ENCODE measurements at places on chromosomes 6 and 20. TPM values are rescaled to one million over a fixed set of nuclear protein-coding genes. Genes with fewer than 3 reads are reported as not detected.

Gene FABP7
- not detected for polyA plus RNA-seq

Gene GSTA3
- polyA plus RNA-seq = not detected

DNA sequence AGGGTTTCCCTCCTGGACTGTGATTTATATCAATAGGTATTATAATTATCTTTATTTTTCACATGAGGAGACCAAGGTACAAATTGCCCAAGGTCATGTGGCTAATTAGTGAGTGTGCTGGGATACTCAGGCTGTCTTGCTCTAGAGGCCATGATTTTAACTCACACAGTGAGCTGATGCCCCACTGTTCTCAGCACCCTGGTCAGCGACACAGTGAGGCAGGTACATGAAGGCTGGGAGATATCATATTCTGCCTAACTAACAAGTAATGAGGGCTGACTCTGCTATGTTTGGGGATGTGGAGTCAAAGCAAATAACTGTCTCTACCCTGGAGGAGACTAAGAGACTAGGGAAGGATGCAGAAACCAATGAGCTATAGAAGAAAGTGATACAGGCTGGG, 501.1 kb downstream of the PTPRT start:
- DNase-seq = no peak

- DNase-seq = no peak
These were observed 48.3 kb downstream of the PRND start for GRCh38 chr20:4770026-4770425.

GRCh38 chr6:155125906-155126305, 130.8 kb downstream of the TIAM2 start:
- DNase-seq = no peak

Measured in spleen (tissue), 13 donors.